ENCODE measurements at places on chromosomes 5 and 9. TPM values are rescaled to one million over a fixed set of nuclear protein-coding genes. Genes with fewer than 3 reads are reported as not detected.

GRCh38 chr5:56011835-56012234 lies 17.1 kb upstream of the IL6ST start:
- H3K27me3 ChIP-seq: no peaks in the 10 kb centered on the region
- H3K4me1 ChIP-seq: peaks cover 10% of the 10 kb centered on the region
- peak; percentile 36 for DNase-seq
- peak overlapping the region; percentile 55 for H3K27ac ChIP-seq
- no peaks in the 10 kb centered on the region for H3K36me3 ChIP-seq

GRCh38 chr9:77956555-77956954 lies 75.1 kb downstream of the GNAQ start:
- H3K36me3 ChIP-seq: no peaks in the 10 kb centered on the region
- no peak overlapping the region for H3K4me3 ChIP-seq
- H3K27me3 ChIP-seq: no peaks in the 10 kb centered on the region
- H3K4me1 ChIP-seq: peaks cover 23% of the 10 kb centered on the region

GRCh38 chr9:110923601-110924000 lies 114.7 kb downstream of the LPAR1 start:
- no peaks in the 10 kb centered on the region for H3K4me1 ChIP-seq
- H3K27ac ChIP-seq: no peak overlapping the region
- DNase-seq: no peak
- no peaks in the 10 kb centered on the region for H3K27me3 ChIP-seq
- no peak overlapping the region for H3K4me3 ChIP-seq
- no peaks in the 10 kb centered on the region for H3K36me3 ChIP-seq

DNA sequence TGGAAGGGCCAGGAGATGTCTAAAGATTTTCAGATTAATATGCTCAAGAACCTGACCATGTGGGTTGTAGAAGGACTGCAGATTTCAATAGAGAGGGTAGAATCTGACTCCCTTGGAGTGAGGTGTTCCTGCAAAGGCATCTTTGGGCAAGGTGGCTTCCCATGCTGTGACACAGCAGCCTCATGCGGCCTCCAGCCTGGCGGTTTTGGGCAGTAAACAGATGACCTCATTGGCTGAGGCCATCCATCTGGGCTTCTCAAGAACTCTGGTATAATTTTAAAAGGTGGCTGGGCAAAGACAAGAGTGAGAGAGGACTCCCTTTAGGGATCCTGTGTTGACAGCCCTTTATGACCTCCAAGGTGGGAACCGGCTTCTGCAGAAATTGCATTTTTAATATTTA lies 90.3 kb upstream of the ERCC6L2 start:
- no peak for DNase-seq
- no peaks in the 10 kb centered on the region for H3K27me3 ChIP-seq
- no peak overlapping the region for H3K27ac ChIP-seq
- no peaks in the 10 kb centered on the region for H3K4me1 ChIP-seq
- no peak overlapping the region for H3K4me3 ChIP-seq

GRCh38 chr5:179192891-179193470 lies 132.8 kb downstream of the ZNF354C start:
- no peaks in the 10 kb centered on the region for H3K36me3 ChIP-seq
- H3K4me1 ChIP-seq: no peaks in the 10 kb centered on the region
- H3K4me3 ChIP-seq: no peak overlapping the region

DNA sequence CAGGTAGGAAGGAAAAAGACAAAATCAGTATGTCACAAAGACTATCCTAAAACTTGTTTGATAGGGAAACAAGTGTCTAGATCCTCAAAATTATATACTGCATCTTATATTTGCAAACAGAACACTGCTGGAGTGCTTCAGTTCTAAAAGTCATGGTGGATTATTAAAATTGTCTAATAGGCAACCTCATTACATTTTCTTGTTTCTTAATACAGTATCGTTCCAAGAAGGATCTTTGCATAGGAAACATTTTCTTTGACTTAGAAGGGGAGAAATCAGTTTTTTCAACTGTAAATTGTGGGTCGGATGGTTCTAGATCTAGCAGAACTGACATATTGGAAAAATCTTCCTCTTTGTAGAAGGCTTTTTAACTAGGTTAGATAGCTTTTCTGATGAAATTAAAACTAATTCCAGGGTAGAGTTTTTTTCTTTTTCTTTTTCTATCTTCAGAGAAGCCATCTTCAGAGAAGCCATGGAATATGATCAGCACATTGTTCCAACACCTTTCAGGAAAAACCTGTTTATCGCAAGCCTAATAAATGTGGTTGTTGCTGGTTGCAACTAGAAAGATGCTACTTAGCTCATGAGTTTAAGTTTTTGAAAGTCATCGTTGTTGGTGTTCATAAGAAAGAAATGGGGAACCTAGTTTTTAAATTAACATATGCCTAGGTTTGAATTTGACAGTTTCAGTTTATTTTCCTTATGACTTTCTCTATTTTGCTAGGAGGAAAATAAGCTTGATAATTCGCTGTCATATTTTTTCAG lies 7.4 kb downstream of the CPEB4 start:
- H3K4me3 ChIP-seq: no peak overlapping the region
- H3K4me1 ChIP-seq: peaks cover 62% of the 10 kb centered on the region
- H3K27me3 ChIP-seq: no peaks in the 10 kb centered on the region
- DNase-seq: no peak
- H3K27ac ChIP-seq: peak overlapping the region; percentile 93

DNA sequence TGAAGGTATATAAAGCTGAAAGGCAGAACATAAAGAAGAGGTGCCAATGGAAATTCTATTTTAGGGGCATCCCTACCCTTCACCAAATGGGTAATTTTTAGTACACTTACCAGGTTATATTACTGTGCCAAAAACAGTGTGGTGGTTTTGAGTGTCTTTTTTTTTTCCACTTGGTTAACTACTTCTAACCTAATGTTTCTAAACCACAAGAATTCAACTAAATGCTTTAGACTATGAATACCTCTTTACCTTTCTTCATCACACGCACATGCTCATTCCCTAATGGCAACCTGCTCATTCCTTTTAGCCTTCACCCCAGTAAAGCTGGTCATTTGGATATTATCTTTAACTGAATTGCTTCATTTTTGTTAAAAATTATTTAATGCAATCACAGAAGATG lies 215.6 kb downstream of the PIK3R1 start:
- H3K4me3 ChIP-seq: no peak overlapping the region
- peaks cover 19% of the 10 kb centered on the region for H3K4me1 ChIP-seq
- H3K36me3 ChIP-seq: no peaks in the 10 kb centered on the region
- no peak for DNase-seq
- no peak overlapping the region for H3K27ac ChIP-seq
- H3K27me3 ChIP-seq: no peaks in the 10 kb centered on the region

DNA sequence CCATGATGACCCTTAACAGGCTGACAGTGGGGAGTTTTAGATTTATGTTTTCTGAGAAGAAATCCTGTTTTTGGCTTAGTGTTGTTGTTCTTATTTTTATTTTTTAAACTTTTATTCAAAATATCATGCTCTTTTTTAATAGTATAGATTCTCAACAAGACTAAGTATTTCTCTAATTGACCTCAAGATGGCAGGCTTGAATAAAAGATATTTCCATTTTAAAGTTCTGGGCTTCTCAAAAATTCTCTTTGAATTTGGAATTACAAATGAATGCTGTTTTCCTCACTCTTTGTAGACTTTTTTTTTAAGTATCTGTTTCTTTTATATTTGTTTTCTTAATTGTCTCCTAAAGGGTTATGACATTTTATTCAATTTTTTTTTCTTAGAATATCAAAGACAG lies 50.0 kb upstream of the SH3GL2 start:
- no peak overlapping the region for H3K27ac ChIP-seq
- H3K4me1 ChIP-seq: no peaks in the 10 kb centered on the region
- no peak overlapping the region for H3K4me3 ChIP-seq
- no peaks in the 10 kb centered on the region for H3K27me3 ChIP-seq
- H3K36me3 ChIP-seq: no peaks in the 10 kb centered on the region

DNA sequence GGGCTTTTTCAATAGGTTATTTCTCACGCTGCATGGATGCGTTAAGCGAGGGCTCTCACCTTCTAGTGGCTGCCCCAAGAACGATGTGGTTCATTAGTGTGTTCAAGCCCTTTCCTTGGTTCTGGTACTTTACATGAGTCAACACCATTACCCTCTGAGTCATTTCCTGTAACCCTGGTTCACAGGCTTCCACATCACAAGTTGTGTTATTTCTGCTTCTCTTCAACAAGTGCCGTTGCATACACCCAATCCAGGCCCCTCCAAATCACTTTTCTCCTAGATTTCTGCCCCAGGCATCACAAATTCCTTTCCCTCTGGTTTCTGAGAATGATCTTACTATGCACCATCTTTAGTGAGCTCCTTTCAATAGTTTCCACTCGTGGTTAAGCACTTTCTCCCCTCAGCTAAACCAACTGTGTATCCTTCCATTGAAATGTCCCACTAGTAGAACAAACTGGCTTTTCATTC lies 69.5 kb upstream of the RAD23B start:
- no peak for DNase-seq
- no peaks in the 10 kb centered on the region for H3K27me3 ChIP-seq
- H3K36me3 ChIP-seq: no peaks in the 10 kb centered on the region
- no peak overlapping the region for H3K4me3 ChIP-seq
- no peaks in the 10 kb centered on the region for H3K4me1 ChIP-seq
- no peak overlapping the region for H3K27ac ChIP-seq

- H3K36me3 ChIP-seq: no peaks in the 10 kb centered on the region
- no peak overlapping the region for H3K27ac ChIP-seq
- H3K27me3 ChIP-seq: no peaks in the 10 kb centered on the region
- DNase-seq: no peak
Observed at GRCh38 chr5:10853154-10853553, 92.1 kb upstream of the DAP start.

GRCh38 chr9:127388856-127389238 lies 8.1 kb upstream of the SLC2A8 start:
- peak overlapping the region; percentile 79 for H3K27ac ChIP-seq
- DNase-seq: peak; percentile 39
- H3K4me1 ChIP-seq: peaks cover 12% of the 10 kb centered on the region
- no peaks in the 10 kb centered on the region for H3K36me3 ChIP-seq
- H3K4me3 ChIP-seq: no peak overlapping the region

DNA sequence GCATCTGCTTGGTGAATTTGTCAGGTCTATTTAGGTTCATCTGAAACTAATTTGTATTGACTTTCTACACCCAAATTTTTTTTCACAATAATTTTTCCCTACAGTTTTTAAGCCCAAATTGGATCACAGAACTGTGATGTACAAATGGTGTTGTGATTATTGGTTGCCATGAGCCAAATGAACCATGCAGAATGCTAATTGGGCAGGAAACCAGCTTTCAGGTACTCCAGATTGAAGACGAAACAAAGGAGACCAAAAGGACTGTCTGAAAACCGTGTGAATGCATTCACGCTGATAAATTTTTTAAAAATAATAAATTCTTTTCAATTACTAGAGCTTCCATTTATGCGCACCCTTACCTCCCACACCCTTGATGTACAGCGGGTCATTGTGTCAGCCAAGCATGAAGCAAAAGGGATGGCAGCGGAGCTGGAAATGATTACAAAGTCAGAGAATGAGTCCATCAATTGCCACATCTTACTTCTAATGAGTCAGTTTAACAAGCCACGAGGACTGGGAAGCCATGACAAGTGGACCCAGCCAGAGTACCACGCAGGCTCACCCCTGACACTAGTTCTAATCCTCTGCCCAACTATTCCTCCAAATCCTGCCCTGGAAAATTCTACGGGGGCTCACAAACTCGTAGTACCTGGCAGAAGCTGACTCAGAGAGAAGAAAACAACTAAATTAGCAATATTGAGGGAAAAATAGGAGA lies 66.5 kb downstream of the SEMA6A start:
- DNase-seq: peak; percentile 40
- no peak overlapping the region for H3K27ac ChIP-seq
- no peak overlapping the region for H3K4me3 ChIP-seq
- H3K36me3 ChIP-seq: no peaks in the 10 kb centered on the region
- H3K4me1 ChIP-seq: peaks cover 72% of the 10 kb centered on the region

DNA sequence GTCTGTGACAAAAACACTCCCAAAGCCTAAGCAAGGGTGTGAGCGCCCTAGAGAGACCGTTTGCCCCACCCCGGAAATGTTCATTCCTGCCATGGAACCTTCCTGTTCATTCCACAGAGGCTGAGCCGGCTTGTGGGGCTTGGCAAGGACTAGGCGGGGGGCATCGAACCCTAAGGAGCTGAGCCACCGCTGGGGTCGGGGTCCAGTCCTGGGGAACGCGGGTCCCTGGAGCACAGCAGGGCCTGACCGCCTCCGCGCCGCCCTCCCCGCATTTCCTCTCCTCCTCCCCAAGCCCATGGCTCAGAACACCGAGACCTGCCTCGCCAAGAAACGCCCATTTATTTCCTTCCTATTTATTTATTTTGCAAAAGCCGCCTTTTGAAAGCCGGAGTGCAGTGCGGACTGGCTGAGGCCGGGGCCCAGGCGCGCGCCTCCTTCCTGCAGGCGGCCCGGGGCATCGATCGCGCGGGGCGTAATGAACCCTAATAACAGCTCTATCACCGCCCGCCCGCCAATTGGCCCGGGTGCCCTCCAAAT lies 228.9 kb upstream of the IRX4 start:
- H3K27me3 ChIP-seq: no peaks in the 10 kb centered on the region
- H3K4me3 ChIP-seq: no peak overlapping the region
- no peak overlapping the region for H3K27ac ChIP-seq
- no peaks in the 10 kb centered on the region for H3K36me3 ChIP-seq
- no peaks in the 10 kb centered on the region for H3K4me1 ChIP-seq

DNA sequence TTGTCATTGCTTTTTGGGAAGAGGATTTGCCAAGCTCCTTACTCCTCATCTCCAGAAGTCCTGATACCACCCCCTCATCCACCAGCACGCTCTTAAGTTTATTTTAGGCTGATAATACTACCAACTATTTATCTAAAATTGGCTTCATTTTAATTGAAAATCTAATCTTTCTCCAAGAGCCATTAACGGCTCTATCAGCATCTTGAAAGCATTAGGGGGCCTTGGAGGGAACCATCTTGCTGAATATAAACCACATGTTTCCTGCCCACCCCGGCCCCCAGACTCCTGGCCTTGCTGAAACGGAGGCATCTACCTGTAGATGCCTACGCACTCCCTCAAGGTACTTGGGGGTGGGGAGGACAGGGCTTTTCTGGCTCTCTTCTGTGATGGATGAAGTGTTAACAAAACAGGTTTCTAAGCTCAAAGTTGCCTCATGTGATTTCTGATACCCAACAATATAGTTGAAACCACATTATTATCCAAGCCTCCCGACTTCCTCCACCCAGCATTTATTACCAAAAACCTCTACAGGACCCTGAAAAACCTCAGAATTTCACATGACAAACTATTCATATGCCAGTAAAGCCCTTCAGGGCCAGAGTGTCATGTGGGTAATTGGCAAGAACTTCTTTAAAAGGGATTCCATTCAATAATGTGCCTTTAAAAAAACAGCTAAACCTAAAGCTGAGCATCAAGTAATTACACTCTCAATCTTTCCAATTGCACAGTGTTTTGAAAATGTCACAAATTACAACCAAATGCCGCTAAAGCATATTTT lies 96.7 kb downstream of the SAXO1 start:
- no peak overlapping the region for H3K27ac ChIP-seq
- no peaks in the 10 kb centered on the region for H3K36me3 ChIP-seq
- H3K4me1 ChIP-seq: no peaks in the 10 kb centered on the region
- no peaks in the 10 kb centered on the region for H3K27me3 ChIP-seq

The PPP3R2 gene
- not detected for total RNA-seq

The RANBP3L gene
- 7.0 TPM for total RNA-seq

The AIF1L gene
- 2.1 TPM for total RNA-seq

The RNF38 gene
- 42.0 TPM for total RNA-seq

The KIAA1958 gene
- total RNA-seq: 41.8 TPM

The PTGES gene
- 1.1 TPM for total RNA-seq

The CA9 gene
- 5.9 TPM for total RNA-seq

Measured in adrenal gland (tissue), 19 donors.